ENCODE measurements at places on chromosomes 5 and 9. TPM values are rescaled to one million over a fixed set of nuclear protein-coding genes. Genes with fewer than 3 reads are reported as not detected.

Gene ZNF608
- polyA plus RNA-seq = not detected

Gene HAVCR2
- 8.4 TPM for polyA plus RNA-seq

Gene ANXA1
- polyA plus RNA-seq = 621 TPM

Gene IL4
- polyA plus RNA-seq = not detected

All from CD4-positive, alpha-beta memory T cell (primary cell).